NCI-H526 (cell line): ENCODE measurements at places on chromosomes 16 and 17.

- DNase-seq, result no peak
Measured at GRCh38 chr17:56583772-56584171, 9.7 kb upstream of the NOG start.

DNA sequence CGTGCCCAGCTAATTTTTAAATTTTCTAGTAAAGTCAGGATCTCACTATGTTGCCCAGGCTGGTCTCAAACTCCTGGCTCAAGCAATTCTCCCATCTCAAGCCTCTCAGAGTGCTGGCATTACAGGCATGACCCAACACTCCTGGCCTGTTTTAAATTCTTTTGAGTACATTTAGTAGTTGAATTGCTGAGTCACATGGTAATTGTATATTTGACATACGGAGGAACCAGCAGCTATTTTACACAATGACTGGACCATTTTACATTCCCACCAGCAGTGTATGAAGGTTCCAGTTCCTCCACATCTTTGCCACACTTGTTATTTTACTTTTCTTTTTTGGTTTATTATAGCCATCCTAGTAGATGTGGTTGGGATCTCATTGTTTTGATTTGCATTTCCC is 43.6 kb downstream of the RHOT1 start:
- DNase-seq, result no peak

DNA sequence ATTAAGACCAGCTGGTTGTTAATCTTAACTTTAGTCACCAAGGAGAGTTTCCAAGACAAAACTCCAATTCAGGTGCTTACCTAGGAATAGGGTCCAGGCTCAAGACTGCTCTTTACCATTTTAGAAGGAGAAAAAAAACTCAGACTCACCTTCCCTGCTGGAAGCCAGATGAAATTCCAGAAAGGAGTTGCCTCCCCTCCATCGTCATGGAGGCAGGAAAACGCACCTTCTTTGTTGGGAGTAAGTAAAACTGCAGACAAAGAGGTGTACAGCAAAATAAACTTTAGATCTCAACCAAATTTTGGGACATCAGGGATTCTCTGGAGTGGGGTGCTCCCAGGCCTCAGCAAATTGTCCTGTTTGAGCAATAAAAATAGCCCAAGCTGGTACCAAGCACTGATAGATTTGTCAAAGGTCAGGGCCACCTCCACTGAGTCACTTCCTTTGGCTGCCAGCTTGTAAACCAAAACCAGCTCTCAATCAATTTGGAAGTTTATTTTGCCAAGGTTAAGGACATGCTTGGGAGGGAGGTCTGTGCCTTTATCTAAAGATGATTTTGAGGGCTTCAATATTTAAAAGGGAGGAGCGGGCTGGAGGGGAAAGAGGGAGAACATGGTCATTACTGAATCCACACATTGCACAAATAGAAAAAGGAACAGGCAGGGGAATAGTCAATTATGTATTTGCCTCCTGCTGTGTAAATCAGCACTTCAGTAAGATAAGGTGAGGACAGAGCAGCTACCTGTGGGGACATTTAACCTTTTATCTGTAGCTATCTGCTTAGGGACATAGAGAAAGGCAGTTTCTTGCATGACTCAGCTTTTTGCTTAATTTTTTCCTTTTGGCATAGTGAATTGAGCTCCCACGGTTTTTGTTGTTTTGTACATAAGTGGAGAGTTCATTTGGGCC is 1.5 kb upstream of the ALDH3A2 start:
- no peak for DNase-seq

GRCh38 chr17:67452681-67453554 is 75.8 kb downstream of the PITPNC1 start:
- no peak for DNase-seq

GRCh38 chr17:41915020-41915419 is 3.7 kb downstream of the ACLY start:
- DNase-seq, result no peak

DNA sequence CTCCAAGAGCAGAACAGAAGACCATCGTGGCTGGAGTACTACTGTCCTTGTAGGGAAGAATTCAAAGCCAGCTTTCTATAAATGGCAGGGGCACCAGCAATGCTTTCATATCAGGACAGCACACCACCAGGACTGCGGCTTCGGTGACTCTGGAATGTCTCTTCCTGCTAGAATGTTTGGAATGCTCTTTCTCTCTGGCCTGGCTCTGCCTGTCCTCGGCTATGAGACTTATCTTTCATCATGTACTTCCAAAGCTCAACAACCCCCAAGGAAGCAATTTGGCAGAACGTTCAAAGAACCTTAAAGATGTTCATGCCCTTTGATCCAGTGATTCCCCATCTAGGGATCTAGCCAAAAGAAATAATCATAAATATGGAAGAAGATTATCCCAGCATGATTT is 52.7 kb upstream of the NOG start:
- DNase-seq, result no peak

GRCh38 chr16:30457743-30458560 is 12.3 kb upstream of the SEPHS2 start:
- no peak for DNase-seq

- peak; percentile 94 for DNase-seq
Measured at GRCh38 chr17:62870030-62870541, 62.0 kb upstream of the MARCHF10 start.

DNA sequence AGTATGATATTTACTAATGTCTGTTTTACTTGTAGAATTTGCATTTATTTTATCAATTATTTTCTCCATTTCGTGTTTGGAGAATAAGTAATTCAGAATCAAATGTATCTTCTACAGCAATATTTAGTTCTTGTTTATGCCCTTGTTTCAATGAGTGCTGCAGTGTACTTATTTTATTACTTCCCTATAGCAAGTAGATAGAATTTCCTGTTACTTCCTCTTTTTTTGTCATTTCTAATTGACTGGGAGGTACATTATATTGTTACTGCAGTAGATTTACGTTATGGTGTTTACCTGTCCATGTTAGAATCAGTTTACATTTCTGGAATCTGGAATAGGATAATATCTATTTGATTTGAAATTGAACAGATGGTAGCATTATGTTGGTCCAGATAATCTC is 71.2 kb downstream of the OMG start:
- no peak for DNase-seq

DNA sequence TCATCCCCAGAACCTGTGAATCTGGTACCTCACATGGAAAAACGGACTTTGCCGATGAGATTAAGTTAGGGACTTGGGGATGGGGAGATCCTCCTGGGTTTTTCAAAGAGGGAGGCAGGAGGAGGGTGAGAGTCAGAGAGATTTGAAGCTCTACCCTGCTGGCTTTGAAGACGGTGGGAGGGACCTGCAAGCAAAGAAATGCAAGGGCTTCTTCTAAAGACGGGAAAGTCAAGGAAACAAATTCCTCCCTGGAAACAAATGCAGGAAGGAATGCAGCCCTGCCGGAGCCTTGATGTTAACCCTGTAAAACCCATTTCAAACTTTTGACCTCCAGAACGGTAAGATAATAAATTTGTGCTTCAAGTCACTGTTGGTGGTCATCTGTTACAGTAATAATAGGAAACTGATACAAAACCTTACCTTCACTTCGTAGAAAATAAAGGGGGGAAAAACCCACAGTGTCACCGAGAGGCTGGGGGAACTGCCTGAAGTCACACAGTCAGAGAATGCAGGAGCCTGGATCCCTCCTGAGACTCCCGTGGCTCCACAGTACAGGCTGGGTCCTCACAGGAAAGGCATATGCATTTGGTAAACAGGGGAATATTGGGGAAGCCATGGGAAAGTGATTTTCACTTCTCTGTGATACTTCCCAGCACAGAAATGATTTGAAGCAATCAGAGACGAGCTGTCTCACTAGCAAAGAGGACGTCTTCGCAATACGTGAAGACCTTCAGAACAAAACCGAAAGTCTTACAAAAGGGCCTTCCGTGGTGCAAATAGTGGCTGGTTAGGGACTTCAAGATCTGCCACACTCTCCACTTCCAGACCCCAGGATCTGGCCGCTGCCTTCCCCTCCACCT is 58.9 kb upstream of the CLEC3A start:
- DNase-seq, result no peak

GRCh38 chr17:6430769-6431168 is 4.2 kb downstream of the AIPL1 start:
- DNase-seq, result no peak
